ENCODE measurements at places on chromosomes 12 and 14. TPM values are rescaled to one million over a fixed set of nuclear protein-coding genes. Genes with fewer than 3 reads are reported as not detected.

GRCh38 chr12:118269806-118270205, 102.9 kb downstream of the TAOK3 start:
- no peak overlapping the region for H3K4me3 ChIP-seq
- H3K27me3 ChIP-seq, result no peaks in the 10 kb centered on the region
- no peak for DNase-seq
- no peaks in the 10 kb centered on the region for H3K36me3 ChIP-seq
- no peaks in the 10 kb centered on the region for H3K4me1 ChIP-seq

- H3K36me3 ChIP-seq, result no peaks in the 10 kb centered on the region
- no peak overlapping the region for H3K4me3 ChIP-seq
- H3K27me3 ChIP-seq, result no peaks in the 10 kb centered on the region
Measured at GRCh38 chr12:124524231-124524925, 43.0 kb downstream of the NCOR2 start.

DNA sequence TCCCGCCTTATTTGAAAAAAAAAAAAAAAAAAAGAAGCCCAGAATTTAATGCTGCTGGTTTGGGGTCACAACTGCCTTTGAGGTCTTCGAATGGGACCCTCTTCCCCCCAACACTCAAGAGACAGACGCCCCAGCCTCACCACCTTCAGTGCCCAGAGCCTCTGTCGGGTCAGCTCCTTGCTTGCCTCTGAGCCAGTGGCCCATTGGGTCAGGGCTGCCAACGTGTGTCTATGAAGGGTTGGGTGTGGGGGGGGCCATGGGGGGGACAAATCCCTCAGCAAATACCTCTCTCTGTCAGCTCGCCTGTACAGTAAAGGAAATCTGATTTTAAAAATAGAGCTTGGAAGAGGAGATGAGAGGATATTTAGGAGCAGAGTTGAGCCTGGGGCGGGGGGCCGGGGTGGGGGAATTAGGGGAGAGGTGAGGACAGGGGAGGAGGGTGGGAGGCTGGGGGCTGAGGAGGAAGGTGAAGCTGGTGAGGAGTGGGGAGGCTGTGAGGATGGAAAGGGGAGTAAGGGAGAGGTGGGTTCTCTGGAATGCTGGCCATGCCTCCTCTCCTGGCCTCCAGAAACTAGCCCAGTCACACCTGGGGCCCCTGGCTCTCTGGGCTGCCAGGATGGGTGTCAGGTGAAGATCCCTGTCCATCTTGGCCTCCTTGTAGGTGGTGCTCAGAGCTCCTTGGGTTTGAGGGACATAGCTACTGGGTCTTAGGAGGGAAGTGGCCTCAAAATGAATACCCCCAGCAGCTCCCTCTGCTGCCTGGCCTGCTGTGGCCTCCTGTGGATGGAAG, 13.3 kb downstream of the RTL1 start:
- no peak overlapping the region for H3K27ac ChIP-seq
- no peaks in the 10 kb centered on the region for H3K27me3 ChIP-seq
- no peaks in the 10 kb centered on the region for H3K36me3 ChIP-seq
- H3K4me1 ChIP-seq, result no peaks in the 10 kb centered on the region
- DNase-seq, result no peak

DNA sequence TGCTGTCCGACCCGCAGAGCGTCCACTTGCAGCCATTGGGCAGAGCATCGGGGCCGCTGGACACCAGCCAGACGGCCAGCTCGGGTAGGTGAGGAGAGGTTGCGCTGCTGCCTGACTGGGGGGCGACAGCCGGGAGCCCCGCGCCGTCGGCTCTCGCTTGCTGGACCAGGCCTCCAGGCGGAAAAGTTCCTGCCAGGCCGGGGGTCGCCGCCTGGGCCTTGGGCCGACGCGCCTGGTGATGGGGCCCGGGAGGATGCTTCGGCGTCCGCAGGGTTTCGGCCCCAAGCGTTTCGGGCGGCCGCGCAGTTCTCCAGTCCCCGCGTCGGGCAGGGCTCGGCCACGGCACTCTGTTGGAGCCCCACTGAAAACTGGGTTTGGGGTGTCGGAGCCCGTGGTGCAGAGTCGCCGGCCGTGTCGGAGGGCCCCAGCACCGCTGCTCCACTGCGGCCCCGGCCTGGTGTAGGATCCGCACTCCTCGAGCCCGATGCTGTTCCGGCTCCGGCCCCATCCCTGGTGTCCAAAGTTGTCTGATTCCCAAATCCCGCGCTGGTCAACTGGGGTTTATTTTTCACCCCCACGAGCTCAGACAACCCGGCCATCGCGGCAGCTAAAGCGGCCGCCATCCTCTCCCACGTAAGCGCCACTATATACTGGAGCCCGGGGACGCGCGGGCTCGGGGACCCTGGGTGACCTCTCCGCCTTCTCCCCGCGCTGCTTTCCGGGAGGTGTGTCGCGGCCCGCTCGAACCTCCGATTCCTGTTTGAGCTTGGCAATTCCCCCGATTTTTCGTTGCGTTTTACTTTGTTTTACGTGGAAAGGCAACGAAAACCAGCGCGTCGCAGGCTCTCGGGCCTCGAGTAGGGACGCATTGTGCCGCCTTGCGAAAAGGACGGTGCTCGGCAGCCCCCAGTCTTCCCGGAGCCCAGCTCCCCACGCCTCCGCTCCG, 872 bp downstream of the VSX2 start:
- peaks cover 23% of the 10 kb centered on the region for H3K4me1 ChIP-seq
- no peaks in the 10 kb centered on the region for H3K36me3 ChIP-seq
- H3K27me3 ChIP-seq, result peaks cover 85% of the 10 kb centered on the region
- H3K27ac ChIP-seq, result no peak overlapping the region

DNA sequence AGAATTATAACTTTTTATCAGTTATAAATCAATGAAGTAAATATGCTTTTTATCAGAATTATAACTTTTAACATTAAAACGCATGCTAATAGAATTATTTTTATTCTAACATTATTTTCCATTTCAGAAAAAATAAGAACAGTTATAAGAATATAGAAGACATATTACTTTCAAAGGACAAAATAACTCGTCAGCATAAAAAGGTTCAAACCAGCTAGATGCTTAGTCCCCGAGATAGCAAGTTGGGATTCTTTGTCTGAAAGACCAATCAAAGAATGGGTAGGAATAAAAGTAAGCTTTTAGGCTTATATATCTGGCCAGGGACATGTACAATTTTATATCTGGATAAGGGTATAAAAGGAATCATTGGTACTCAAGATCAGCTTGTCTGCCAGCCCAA, 66.0 kb downstream of the GPR137C start:
- no peaks in the 10 kb centered on the region for H3K4me1 ChIP-seq
- H3K4me3 ChIP-seq, result no peak overlapping the region
- no peak overlapping the region for H3K27ac ChIP-seq
- no peak for DNase-seq

- no peaks in the 10 kb centered on the region for H3K27me3 ChIP-seq
Measured at GRCh38 chr12:61384511-61384910, 875.7 kb upstream of the USP15 start.

Gene CD9
- 40.2 TPM for total RNA-seq

Gene CLEC7A
- 3.0 TPM for total RNA-seq

Gene POTEG
- total RNA-seq, result not detected
